ENCODE measurements at places on chromosomes 7 and 10.

GRCh38 chr10:76902949-76903348, 734.7 kb downstream of the KCNMA1 start:
- DNase-seq: no peak

- DNase-seq: no peak
Measured at GRCh38 chr10:8437896-8438295, 383.4 kb downstream of the GATA3 start.

- DNase-seq: no peak
Measured at GRCh38 chr10:30505543-30506298, 71.7 kb downstream of the MAP3K8 start.

GRCh38 chr10:108427146-108427545, 1262.6 kb upstream of the SORCS1 start:
- no peak for DNase-seq

DNA sequence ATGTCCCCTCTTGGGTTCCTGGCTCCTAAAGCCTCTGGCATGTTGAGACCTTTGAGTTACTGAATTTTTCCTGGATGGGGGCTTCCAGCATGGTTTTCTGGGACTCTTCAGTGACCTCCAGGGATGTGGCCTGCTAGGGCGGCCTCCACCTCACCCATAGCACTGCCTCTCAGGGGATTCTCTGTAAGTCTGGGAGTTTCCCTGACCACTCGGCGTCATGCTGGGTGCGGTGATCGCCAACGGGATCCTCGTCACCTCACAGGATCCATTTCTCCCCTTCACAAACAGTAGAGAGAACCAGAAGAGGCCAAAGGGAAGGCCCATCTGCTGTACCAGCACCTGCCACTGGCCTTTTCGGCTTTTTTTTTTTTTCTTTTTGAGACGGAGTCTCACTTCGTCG, 84.3 kb downstream of the NPTX2 start:
- DNase-seq: no peak

DNA sequence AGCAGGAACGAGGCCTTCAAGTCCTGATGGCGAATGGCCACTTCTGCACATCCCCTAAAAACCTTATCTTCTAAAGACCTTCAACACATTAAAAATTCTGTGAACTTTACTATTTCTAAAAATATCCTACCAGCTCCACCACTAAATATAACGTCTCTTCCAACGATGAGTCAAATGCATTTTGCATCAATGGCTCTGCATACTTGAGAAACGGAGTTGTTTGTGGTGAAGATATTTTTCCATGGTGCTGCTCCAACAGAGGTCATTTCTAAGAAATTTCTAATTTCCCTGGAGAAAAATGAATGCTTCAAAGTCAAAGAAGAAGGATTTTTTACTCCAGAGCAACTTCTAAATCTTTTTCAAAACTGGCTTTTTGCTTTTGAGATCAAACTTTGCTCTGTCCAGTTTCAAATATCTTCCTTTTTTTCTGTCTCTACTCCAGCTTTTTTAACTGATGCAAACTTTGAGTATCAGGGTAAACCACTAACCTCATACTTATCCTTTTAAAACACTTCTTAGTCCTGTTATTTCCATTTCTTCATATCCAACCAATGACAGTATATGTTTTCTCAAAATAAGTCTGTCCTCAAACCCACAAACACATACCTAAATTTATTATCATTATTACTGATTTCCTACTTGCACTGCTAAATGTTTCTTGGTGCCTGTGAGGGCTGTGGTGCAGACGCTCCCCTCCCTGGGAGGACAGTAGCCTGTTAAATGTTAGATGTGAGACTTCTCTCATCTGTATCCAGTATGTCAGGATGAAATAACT, 258.1 kb downstream of the KLF6 start:
- DNase-seq: no peak

GRCh38 chr10:47140761-47141348, 159.1 kb upstream of the GDF10 start:
- DNase-seq: no peak

- no peak for DNase-seq
Measured at GRCh38 chr7:93711926-93712325, 137.4 kb upstream of the CALCR start.

DNA sequence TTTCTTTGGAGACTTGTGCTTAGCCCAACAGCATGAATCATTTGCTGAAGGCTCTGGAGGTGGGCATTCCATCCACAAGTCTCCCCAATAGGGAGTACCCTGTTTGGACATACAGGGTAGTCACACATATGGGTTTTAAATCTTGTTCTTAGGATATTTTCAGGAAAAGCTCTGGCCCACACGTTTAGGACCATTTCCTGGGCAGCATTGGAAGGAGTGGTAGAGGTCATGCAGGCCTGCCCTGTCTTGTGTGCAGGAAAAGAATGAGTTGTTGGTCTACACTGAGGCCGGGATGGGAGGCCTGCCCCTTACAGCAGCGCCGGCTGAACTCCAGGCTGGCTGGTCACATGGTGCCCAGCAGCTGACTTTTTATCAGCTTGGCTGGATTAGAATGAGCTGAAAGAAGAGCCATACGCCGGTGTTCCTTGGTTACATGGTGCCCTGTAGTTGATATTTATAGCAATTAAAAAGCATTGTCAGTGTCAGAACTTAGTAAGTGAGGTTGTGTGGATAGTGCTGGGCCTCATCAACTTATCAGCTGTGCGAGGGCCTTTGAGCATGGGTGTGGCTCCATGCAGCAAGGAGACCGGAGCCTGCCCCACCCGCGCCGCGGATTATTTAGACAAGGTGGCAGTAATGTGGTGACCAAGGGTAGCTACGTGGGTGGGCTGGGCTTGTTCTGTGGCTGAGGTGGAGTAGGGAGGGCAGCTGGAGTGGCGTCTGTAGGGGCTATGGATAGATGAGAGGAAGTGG, 28.6 kb downstream of the OGDH start:
- DNase-seq: no peak

DNA sequence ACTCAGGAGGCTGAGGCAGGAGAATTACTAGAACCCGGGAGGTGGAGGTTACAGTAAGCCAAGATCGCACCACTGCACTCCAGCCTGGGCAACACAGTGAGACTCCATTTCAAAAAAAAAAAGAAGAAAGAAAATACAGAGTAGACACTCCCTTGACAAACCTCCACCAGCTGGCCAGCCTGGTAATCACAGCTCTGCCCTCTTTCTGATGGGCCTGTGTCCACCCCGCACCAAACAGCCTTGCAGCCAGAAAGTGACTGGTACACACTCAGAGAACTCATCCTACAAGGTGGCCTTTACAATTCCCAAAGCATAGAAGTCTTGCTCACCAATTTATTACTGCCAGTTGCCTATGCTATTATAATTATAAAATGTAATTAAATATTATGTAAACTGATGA, 66.6 kb downstream of the COBL start:
- DNase-seq: no peak

DNA sequence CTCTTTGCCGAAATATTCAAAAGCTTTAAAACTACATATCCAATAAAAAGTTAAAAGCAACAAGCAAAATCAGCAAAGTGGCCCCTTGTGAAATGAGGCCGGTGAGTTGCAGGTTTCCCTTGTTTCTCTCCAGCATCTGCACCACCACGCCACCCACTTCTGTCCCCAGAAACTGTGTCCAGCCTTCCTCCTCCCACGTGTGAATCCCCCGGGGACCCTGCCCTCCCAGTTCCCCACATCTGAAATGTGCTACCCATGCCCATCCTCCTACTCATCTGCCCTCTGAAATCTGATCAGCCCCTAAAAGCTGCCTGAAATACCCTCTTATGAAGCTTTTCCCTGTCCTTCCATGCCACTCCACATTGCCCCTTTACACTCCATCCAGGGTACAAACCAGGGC, 3.8 kb downstream of the ALOX5 start:
- DNase-seq: no peak

DNA sequence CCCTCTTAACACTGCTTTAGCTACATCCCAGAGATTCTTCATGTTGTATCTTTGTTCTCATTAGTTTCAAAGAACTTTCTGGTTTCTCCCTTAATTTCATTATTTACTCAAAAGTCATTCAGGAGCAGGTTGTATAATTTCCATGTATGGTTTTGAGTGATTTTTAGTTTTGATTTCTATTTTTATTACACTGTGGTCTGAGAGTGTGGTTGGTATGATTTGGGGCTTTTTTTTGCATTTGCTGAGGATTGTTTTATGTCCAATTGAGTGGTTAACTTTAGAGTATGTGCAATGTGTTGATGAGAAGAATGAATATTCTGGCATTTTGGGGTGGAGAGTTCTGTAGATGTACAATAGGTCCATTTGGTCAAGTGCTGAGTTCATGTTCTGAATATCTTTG, 37.9 kb upstream of the CAPZA2 start:
- no peak for DNase-seq

DNA sequence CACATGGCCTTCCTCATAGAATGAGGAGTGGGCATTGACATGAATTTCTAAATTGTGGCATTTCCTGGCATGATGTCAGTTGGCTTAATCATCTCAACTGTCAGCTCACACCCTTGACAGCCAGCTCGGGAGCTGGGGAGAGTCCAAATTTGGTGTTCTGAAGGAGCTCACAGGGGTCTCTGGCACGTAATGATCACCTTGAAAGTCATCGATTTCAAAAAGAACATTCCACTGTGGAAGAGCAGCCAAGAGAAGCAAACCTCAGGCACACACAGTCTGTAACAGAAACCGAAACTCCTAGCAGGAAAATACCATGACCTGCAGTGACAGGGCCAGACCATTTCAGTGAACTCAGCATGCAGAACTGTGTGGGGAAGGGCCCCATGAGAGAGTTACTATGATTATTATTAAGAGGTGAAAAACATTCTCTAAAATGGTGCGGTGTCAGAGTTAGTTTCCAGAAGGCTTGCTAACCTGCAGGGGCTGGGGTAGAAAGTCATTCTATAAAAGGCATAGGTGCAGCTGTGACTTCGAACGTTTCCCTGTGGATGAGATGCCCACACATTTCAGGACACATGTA, 26.4 kb upstream of the KLF6 start:
- DNase-seq: no peak

GRCh38 chr7:64300641-64301405, 12.9 kb upstream of the ZNF736 start:
- DNase-seq: no peak

- DNase-seq: peak; percentile 68
Measured at GRCh38 chr7:94632338-94633013, 23.5 kb downstream of the SGCE start.

GRCh38 chr7:39644170-39644569, 20.8 kb downstream of the RALA start:
- DNase-seq: no peak

GRCh38 chr10:131403936-131404335, 92.4 kb upstream of the TCERG1L start:
- no peak for DNase-seq

DNA sequence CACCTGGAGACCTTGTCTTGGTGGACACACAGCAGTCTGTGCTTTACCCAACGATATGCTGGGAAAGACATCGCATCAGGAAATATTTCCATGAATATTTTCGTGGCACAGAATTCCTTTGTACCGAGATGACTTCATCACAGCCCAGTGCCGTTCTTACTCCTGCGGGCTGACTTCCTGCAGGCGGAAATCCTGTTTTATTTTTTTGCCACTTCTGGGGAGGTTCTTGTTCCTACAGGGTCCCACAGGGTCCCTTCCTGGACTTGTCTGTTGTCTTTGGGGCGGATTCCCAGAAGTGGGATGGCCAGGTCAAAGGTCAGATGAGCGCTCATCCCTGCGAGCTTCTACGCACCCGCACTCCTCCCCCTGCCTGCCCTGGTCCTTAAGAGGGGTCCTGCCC, 86.5 kb downstream of the DNAJB6 start:
- no peak for DNase-seq

GRCh38 chr7:13047061-13047460, 359.6 kb downstream of the ARL4A start:
- DNase-seq: no peak

- no peak for DNase-seq
Measured at GRCh38 chr10:132836832-132837540, 51.0 kb upstream of the NKX6-2 start.

DNA sequence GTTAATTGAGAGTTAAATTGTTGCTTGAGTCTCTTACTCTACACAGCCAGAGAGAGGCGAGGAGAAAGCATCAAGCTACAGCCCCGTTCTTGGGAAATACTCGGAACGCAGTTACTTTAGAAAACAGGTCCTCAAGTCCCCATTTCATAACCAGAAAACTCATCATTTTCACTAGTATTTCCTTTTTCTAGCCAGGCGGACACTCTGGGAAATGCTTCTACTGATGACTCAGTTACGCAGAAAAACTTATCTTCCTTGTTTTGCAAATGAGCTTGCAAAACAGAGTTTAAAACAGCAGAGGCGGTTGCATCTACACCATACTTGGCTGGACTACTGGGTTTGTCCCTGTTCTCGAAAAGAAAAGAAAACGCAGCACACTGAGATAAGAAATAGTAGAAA, 111.4 kb upstream of the FGFR2 start:
- DNase-seq: no peak

- no peak for DNase-seq
Measured at GRCh38 chr7:129789652-129790051, 163.1 kb downstream of the UBE2H start.

DNA sequence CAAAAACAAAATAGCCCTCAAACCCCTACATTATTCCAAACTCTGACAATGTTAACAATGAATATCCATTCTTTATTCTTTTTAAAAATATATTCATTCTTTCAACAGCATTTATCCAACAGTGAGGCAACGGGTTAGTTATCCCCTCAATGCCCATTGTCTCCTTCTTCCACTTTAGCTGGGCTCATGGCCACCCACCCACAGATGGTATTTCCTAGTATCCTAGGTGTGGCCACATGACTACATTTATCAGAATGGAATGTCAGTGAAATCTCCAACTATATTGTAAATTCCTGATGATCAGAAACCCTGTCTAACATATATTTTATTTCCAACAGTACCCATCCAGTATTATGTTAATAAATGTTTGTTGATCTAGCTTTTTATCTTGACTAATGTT, 13.6 kb downstream of the HOXA1 start:
- no peak for DNase-seq
